ENCODE measurements at places on chromosomes 3 and 15.

- DNase-seq: no peak
Observed at GRCh38 chr3:27349832-27350231, 19.4 kb downstream of the NEK10 start.

DNA sequence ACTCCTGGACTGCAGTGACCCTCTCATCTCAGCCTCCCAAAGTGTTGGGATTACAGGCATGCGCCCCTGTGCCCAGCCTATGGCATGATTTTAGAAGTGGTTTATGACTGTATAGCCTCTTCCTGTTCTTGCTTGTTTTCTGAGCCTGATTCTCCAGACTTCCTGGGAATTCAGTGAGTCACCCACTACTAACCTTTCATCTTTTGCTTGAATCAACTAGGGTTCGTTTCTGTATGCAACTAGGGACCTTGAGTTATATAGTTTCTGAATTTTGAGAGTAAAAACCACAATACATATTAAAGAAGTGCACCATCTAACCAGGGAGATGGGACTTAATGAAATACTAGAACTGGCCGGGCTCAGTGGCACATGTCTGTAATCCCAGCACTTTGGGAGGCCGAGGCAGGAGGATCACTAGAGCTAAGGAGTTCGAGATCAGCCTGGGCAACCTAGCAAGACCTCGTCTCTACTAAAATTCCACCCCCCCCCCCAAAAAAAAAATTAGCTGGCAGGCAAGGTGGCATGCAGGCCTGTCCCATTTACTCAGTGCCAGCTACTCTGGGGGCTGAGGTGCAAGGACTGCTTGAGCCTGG lies 76.0 kb downstream of the ZNF609 start:
- DNase-seq: peak; percentile 33

- DNase-seq: no peak
Observed at GRCh38 chr15:67267440-67267839, 12.9 kb downstream of the IQCH start.

- DNase-seq: no peak
Observed at GRCh38 chr15:74823324-74823723, 3.1 kb upstream of the CPLX3 start.

- peak; percentile 52 for DNase-seq
Observed at GRCh38 chr15:50358845-50359244, 3.8 kb upstream of the GABPB1 start.

- DNase-seq: no peak
Observed at GRCh38 chr3:37610529-37610928, 251.2 kb upstream of the CTDSPL start.

DNA sequence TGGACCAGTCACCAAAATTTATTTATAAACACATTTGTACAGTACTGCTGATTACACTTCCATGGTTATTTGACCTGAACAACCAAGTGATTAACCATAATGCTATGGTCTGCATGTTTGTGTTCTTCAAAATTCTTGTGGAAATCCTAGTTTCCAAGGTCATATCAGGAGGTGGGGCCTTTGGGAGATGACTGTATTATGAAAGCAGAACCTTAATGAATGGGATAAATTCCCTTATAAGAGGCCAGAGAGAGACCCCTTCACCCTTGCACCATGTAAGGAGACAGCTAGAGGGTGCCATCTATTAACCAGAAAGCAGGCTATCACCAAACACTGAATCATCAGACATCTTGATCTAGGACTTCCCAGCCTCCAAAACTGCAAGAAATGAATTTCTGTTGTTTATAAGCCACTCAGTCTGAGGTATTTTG lies 1.9 kb downstream of the SCAPER start:
- peak; percentile 16 for DNase-seq

- DNase-seq: no peak
Observed at GRCh38 chr3:64234571-64234970, 9.3 kb upstream of the PRICKLE2 start.

All from activated CD4-positive, alpha-beta T cell treated with anti-CD3 and anti-CD28 coated beads for 36 hours (primary cell).